Ovary (tissue), 10 donors: ENCODE measurements at places on chromosomes 6 and 20. TPM values are rescaled to one million over a fixed set of nuclear protein-coding genes. Genes with fewer than 3 reads are reported as not detected.

GRCh38 chr6:32176476-32177182 lies 745 bp upstream of the AGPAT1 start:
- no peaks in the 10 kb centered on the region for H3K27me3 ChIP-seq
- no peaks in the 10 kb centered on the region for H3K36me3 ChIP-seq
- H3K27ac ChIP-seq, result peak overlapping the region; percentile 93
- no peak for DNase-seq
- peak overlapping the region; percentile 70 for H3K4me3 ChIP-seq
- H3K4me1 ChIP-seq, result peaks cover 6% of the 10 kb centered on the region

DNA sequence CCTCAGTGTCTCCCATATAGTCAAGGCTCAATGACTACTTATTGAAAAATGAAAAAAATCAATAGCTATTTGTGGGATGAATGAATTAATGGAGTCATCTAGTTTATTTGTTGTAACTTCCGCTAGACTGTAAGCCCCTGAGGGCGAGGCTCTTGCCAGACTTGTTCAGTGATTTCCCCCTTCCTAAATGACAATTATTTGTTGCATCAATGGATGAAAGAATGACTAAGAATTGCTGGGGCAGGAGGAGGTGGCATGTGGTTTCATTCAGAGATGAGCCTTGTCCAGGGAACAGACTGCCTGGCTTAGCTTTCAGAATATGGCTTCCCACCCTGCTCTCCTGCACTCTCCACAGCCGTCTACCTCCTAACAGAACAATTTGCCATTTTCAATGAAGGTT lies 1.1 kb upstream of the PRELID3B start:
- DNase-seq, result no peak
- H3K27me3 ChIP-seq, result no peaks in the 10 kb centered on the region
- H3K27ac ChIP-seq, result peak overlapping the region; percentile 69
- H3K36me3 ChIP-seq, result no peaks in the 10 kb centered on the region
- peaks cover 8% of the 10 kb centered on the region for H3K4me1 ChIP-seq
- no peak overlapping the region for H3K4me3 ChIP-seq

GRCh38 chr6:32397252-32397920 lies 9.6 kb downstream of the BTNL2 start:
- no peak overlapping the region for H3K4me3 ChIP-seq
- no peak overlapping the region for H3K27ac ChIP-seq
- H3K27me3 ChIP-seq, result no peaks in the 10 kb centered on the region
- H3K4me1 ChIP-seq, result no peaks in the 10 kb centered on the region

Gene NHSL1
- 2.6 TPM for total RNA-seq

GRCh38 chr20:34318609-34319443 lies 15.7 kb upstream of the AHCY start:
- H3K27me3 ChIP-seq, result no peaks in the 10 kb centered on the region
- no peaks in the 10 kb centered on the region for H3K36me3 ChIP-seq
- H3K4me1 ChIP-seq, result no peaks in the 10 kb centered on the region
- H3K4me3 ChIP-seq, result no peak overlapping the region
- H3K27ac ChIP-seq, result no peak overlapping the region
- no peak for DNase-seq

DNA sequence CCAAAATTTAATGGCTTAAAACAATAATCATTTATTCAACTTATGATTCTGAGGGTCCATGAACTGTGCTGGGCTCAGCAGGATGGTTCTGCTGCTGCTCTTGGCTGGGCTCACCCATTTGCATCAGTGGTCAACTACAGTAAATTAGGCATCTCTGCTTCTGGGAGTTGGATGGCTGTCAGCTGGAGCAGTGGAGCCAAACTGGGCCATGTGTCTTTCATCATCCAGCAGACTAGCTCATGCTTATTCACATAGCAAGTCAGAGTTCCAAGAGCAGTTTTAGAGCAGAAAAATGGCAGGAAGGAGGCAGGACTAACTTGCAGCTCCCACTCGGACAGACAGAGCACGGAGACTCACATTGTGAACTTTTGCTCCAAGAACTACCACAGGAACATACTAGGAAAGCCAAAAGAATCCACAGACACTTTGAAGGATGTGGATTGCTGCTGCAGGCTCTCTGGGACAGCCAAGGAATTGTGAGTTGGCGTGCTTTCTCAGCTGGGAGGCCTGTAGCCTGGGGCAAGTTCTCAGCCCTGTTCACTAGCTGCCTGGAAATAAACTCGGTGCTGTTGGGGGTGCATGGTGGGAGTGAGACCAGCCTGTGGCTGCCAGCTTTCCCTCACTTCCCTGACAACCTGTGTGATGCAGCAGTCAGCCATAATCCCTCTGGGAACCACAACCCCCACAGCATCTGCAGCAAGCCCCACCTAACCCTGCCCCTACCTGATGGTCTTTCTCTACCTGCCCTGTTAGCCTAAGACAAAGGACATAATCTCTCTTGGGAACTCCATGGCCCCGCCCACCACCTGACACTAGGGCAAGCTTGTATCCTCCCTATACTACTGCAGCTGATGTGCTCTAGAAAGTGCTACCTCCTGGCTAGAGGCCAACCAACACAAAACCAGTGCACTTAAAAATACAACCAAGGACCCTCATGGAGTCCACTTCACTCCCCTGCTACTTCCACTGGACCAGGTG lies 129.0 kb downstream of the JPH2 start:
- no peaks in the 10 kb centered on the region for H3K27me3 ChIP-seq
- no peak overlapping the region for H3K27ac ChIP-seq

DNA sequence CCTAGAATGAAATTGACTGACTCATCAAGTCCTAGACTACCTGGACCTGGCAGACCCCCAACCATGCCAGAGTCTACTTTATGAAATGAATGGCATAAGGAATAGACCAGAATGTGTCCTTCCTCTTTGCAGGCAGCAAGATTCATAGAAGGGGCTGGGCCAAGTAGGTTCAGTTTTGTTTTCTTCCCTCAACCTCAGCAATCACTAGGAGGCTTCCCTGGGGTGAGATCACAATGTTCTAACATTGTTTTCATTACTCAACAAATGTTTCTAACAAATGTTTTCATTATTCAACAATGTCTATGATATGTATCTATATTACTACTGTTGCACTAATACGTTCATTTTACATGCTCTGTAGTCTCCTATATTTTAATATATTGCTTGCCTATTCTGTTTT lies 8.4 kb upstream of the FAM162B start:
- no peaks in the 10 kb centered on the region for H3K27me3 ChIP-seq
- DNase-seq, result no peak
- no peak overlapping the region for H3K27ac ChIP-seq
- no peak overlapping the region for H3K4me3 ChIP-seq
- H3K4me1 ChIP-seq, result no peaks in the 10 kb centered on the region
- no peaks in the 10 kb centered on the region for H3K36me3 ChIP-seq

DNA sequence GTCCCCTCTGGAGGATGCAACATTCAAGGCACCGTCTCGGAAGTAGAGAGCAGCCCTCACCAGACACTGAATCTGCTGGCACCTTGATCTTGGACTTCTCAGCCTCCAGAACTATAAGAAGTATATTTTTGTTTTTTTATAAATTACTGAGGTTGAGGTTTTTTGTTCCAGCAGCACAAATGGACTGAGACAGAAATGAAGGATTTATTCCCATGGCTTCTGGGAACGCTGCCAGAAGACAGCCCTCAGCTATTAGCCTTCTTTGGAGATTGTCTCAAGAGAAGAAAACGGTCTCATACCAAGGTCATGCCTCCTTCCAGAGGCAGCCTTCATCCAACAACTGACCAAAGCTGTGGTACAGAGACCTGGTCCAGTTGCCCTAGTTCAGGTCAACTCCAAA lies 85.4 kb downstream of the CHMP4B start:
- no peak for DNase-seq
- H3K27me3 ChIP-seq, result no peaks in the 10 kb centered on the region
- no peaks in the 10 kb centered on the region for H3K4me1 ChIP-seq
- H3K27ac ChIP-seq, result no peak overlapping the region
- no peaks in the 10 kb centered on the region for H3K36me3 ChIP-seq

Gene PROCR
- total RNA-seq, result 17.5 TPM

- DNase-seq, result no peak
- no peaks in the 10 kb centered on the region for H3K36me3 ChIP-seq
- H3K4me1 ChIP-seq, result no peaks in the 10 kb centered on the region
- no peak overlapping the region for H3K27ac ChIP-seq
- no peaks in the 10 kb centered on the region for H3K27me3 ChIP-seq
Observed at GRCh38 chr6:103177791-103178190, 1681.9 kb downstream of the HACE1 start.

DNA sequence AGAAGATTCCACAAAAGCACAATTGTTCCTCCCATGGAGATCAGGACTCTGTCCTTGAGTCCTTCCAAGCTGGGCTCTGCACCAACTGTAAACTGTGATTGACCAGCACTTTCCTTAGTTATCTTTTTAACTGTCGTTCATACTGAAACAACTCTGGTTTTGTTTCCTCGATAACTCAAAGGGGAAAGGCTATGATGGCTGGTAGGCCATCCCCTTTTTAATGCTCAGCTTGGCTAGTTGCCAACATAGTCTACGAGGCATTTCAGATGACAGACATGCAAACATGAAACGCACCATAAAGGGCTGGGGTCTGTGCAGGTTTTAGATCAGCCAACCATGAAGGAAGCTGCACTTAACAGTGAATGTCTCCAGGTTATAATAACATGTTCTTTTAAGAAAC lies 497.1 kb upstream of the ARID1B start:
- peaks cover 3% of the 10 kb centered on the region for H3K4me1 ChIP-seq
- no peak for DNase-seq
- H3K27ac ChIP-seq, result no peak overlapping the region
- no peak overlapping the region for H3K4me3 ChIP-seq
